ENCODE measurements at places on chromosomes 3 and 15.
A peak's percentile ranks its signal among the peaks of the same experiment; 100 is the strongest.

DNA sequence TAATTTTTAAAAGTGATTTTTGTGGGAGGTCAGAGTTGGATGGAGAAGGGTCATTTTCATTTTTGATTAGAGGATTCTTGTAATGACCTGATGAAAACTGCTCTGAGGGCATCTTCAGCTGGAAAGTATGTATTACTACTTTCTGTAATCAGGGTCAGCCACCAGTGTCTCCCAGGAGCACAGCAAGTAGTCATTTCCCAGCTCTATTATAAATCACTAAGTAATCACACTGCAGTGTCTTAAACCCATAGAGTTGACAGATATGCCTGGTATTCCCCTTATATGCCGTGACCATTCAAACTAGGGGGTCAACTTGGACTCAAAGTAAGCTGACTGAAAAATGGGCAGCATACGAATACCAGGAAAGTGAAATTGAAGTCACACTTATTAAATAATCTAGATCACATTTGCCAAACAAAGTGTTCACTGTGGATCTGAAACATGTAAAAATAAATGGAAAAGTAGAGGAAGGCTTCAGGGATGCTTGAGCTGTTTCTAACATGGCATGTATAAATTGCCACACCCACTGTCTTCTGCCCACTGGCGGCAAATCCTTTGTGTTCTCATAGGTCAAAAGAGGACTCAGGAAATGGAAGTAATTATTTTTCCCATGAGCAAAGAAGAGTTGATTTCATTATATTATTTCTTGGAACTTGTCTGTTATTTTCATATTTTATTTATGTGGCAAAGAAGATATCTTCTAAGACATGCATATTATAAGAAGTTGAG is 105.7 kb downstream of the MBNL1 start:
- no peak for DNase-seq

- no peak for DNase-seq
Measured at GRCh38 chr3:167091226-167091625, 288.9 kb downstream of the ZBBX start.

- DNase-seq, result no peak
Measured at GRCh38 chr3:59334585-59334984, 284.8 kb upstream of the CFAP20DC start.

DNA sequence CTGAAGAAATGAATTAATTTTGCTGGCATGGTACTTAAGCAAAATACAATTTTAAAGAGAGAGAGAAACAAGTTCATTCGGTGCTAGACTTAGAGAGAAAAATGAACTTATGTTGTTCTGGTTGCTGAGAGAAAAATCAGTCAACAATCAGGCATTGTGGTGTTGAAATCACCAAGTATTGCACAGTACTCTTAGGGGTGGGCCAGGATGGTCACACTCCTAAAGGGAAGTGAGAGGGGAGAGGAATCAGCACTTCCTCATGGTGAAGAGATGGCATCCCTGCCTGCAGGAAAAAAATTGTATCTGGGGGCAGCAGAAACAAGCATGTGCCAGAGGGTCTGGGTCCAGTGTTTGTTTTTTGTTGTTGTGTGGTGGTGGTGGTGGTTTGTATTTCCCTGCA is 7.0 kb upstream of the DMXL2 start:
- DNase-seq, result no peak

DNA sequence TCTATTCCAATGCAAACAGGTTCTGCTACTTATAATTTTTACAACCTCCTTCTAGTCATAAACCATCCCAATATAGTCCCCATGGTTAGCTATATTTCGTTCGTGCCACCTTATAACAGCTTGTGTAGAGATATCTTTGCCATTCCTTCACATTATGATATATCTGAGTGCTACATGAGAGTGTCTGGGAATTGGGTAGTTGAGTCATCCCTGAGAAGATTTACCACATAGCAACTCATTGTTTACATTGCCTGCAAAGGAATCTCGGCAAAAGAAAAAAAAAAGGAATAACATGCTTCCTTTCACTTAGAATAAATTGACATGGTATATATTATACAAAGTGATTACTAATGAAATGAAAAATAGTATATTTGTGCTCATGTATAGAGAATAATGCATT is 86.0 kb upstream of the VGLL3 start:
- DNase-seq, result no peak

DNA sequence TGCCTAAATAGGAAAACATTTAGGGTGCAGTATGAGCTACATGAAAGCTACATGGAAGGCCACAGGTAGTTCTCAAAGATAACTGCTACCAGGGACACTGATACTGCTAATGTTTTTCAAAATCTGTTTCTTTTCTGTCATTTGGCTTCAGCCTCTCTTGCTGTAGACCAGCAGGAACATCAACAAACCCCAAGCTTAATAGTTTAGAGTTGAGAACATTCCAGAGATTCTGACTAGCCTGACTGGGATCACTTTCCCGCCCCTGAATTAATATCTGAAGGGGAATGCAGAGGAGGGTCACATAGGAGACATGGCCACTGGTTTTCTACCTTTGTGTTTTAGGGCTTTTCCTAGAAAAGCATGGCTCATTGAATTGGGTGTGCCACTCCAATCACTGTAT is 16.9 kb upstream of the C3orf38 start:
- no peak for DNase-seq

DNA sequence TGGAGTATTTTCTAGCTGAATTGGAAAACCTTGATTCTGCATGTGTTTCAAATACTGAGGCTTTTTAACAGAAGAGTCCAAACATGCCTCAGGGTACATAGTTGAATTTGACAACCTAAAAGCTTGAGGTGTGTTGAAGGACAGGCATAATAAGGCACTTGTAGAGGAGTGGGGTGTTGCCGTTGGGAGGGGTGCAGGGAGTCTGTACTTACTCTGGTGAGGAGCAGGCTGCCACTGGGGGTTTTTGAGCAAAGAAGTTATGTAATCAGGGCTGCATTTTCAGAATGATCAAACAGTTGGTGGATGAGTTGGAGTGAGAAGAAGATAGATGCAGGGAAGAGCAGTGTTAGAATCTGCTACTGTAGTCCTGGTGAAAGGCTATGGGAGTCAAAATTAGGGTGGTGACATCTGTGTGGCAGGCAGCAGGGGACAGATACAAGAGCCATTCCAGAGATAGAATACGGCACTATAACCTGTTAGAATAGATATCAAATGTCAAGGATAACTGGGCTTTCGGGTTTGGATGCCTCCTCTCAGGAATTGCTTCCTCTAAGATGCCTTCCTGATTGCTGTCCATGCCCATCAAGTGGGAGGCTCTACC is 161.6 kb downstream of the GHSR start:
- no peak for DNase-seq

DNA sequence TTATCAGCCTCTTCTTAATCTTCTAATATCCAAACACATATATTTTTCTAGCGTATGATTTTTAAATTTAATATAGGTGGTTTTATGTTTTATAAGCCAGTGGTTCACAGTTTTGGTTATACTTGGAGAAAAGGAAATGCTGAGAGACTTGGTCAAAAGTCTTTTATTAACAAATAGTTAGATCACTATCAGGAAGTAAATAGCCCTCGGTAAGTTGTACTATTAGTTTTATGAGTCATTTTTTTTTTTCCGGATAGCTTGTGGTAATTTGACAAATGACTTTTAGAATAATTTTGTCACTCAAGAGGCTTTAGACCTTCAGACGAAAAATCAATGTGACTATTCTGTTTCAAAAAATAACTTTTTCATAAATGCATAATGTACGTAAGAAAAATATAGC is 232.2 kb upstream of the ROBO1 start:
- no peak for DNase-seq

DNA sequence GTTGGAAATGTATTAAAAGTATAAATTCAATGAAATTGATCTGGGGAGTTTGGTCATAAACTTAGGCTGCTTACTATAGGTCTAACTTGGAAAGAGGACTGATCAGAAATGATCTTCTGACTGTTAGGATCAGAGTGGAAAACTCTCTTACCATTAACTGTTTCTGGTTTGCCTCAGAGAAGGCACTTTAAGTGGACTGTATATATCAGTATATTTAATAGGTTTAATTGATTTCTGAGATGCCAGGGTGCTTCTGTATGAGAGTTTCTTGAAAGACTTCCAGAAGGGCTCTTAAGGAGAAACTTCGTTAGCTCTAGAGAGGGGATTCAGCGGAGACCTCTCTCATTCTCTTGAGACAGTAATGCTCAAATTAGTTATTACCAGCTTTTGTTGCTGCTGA is 36.5 kb downstream of the ECT2 start:
- no peak for DNase-seq

DNA sequence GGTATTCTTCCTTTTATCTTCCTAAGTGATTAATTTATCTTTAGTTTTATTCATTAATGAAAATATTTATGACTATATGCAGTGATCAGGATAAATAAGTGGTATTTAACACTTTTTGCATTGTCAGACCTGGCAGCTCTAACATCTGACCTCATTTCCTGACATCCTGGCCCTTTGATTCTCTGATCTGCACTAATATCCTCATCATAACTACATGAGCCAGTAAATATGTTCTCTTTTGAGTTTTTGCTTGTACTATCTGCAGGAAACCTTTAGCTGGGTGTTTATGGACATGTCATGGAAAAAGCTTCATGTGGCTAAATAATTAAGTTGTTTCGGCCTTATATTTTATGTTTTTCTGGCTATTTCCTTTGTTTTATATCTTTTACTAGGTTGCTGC is 10.5 kb downstream of the NKTR start:
- DNase-seq, result no peak

DNA sequence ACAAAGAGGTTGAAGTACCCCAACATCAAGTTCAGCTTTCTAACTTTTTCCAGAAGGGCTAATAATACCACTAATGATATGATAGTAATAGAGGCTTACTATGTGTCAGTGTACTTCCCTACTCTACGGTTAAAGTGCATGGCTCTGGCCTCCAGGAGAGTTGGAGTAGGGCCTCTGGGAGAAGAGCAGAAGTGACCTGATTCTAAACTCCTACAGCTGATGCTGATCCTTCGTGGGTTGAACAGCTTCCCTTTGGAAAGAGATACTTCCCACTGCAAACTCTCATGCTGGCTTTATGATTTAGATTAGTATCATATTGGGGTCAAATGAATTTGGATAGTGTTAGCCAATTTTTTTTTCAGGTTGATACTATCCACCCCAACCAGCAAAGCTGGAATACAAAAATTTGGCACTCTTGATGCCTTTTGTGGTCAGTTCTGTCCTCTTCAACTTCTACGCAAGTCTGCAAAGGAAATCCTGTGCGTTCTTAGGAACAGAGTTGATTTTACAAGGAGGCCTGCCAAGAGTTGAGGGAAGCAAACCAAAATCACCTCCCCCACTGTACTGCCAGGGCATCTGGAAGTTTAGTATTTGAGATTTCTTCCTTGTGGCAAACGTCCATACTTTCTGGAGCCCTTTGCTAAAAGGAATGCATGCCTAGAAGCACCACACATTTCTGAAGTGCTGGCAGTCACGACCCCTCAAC is 17.8 kb downstream of the TMEM212 start:
- no peak for DNase-seq

DNA sequence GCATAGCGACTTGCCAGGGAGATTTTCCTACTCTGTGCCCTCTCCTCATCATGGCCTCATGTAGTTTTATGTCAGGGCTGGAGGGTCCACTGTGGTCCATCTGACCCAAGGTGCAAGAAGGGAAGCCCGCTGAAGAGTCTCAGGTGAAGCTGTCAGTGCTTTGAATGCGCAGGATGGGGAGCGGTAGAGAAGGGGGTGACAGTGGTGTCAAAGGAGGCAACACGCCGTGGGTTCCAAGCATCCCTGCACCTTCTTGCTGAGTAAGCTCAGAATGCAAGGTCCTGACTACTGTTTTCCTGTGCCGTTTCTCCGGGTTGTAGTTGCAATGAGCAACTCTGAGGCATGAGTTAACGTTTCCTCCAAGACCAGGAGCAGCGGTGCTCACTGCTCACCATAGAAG is 44.9 kb upstream of the RAB6B start:
- no peak for DNase-seq

- DNase-seq, result no peak
Measured at GRCh38 chr15:43915631-43916325, 89.0 kb downstream of the WDR76 start.

DNA sequence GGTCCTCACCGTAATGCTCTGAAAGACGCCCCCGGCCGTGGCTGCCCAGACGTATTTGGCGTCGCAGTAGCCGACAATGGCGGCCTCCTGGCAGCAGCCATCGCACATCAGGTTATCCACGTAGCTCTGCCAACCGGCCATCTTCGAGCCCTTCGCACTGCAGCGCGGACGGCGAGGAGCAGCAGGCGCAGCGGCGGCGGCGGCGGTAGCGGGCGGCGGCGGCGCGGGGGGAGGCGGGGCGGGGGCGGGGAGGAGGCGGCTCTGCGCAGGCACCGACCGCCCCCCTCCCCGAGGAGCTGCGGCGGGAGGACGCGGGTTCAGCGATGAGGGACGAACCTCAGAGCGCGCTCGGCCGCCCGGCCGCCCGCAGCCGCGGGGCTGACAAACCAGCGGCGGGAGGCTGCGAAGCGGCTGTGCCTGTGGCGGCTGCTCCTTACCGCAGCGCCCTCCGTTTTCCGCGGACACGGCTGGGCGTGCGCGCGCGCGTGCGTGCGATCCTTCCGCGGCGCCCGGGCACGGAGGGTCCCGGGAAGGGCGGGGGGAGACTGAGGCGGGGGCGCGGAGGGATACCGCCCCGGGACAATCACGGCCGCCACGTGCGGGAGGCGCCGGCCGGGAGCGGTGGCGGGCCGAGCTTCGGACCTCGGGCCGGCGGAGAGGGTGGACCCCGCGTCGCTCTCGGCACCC is at the start of gene PFN2:
Gene PFN2, minus strand, starts transcription at position 180 of the 687 bp plus-strand sequence. Its CDS starts 39 bp downstream, at position 141.
- peak; percentile 43 for DNase-seq

DNA sequence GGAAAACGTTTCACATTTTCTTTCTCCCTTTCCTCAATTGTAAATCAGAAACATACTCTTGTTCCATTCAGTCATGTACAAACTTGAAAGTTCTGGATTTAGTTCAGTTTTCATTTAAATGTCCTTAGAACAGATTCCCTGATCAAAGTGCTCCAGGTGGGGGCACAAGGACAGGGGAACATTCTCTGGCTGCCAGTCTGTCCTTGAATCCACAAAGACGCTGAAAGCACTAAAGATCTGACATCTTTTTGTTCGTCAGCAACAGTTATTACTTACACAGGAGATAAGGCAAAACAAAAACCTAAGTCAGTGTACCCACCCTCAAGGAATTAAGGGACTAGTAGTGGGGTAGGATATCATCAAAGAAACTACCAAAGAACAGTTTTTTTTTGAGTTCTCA is 139.2 kb downstream of the GHSR start:
- DNase-seq, result no peak

GRCh38 chr15:73474785-73475184 is 31.8 kb downstream of the REC114 start:
- no peak for DNase-seq

DNA sequence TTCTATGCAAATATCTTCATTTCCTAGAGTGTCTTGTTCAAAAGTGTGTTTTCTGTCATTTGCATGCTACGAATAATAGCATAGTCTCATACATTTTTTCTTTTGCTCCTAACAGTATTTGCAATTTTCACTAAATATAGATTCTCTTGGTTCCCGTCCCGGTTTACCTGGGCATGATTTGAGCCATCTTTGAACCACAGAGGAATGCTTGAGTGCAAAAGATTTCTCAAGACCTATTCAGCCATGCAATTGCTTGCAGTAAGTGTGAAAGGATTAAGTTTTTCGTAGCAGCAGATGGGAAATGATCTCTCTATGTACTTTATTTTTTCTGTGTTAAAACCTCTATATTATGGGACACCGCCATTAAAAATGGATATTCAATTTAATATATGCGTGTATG is 733.0 kb downstream of the ZPLD1 start:
- DNase-seq, result no peak

All from activated CD4-positive, alpha-beta T cell treated with anti-CD3 and anti-CD28 coated beads for 1 hour (primary cell).